ENCODE measurements at places on chromosomes 5 and 9.

DNA sequence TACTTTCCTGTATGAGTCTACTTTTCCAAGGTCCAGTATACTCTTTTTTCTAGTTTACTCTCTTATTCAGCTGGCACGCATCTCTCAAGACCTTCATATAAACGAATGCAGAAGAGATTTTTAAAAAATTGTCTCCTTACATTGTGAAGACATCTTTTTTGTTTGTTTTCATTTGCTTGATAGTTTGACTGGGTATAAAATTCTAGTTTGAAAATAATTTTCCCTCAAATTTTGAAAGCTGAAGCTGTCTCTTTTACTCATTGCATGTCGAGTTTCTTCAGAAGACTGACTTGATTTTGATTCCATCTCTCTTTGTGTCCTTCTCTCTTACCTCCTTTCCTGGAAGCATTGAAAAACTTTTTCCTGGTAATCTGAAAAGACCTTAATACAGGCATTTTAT, 3.1 kb upstream of the PCDHB11 start:
- no peak for DNase-seq

- no peak for DNase-seq
Observed at GRCh38 chr5:180006141-180006540, 65.4 kb downstream of the RNF130 start.

DNA sequence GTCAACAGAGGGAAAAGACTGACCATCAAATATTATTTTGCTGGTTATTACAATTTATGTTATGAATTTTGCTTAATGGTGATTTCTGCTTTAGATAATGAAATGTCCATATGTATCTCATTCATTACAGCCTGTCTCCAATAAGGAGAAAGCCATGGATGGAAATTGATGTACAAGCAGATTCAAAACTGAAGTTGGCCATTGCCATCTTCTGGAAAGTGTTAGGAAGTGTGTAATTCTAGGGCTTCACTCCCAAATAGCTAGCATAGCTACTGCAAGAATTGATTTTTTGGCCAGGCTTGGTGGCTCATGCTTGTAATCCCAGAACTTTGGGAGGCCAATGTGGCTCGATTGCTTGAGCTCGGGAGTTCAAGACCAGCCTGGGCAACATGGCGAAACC, 45.8 kb downstream of the DYNC2I2 start:
- no peak for DNase-seq

DNA sequence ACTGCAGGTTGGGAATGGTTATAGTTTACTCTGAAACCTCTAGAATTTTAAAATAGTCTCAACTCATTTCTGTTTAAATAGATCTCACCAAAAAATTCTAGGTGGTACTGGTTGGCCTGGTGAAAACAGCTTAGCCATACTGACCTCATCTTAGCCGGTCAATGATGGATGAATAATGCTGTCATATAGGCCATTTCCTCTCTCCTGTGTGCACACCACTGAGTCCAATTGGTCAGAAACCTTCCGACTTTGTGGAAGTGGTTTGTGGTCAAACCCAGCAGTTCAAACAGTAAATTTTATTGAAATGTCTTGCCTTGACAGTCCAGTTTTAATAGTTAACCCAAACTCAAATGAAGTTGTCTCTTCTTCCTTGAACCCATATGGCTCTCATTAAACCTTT, 98.6 kb downstream of the GIN1 start:
- no peak for DNase-seq

- DNase-seq = peak; percentile 14
Observed at GRCh38 chr9:117448066-117448465, 33.2 kb upstream of the ASTN2 start.

- DNase-seq = peak; percentile 31
Observed at GRCh38 chr5:154444556-154445421, 1.0 kb upstream of the SAP30L start.

- no peak for DNase-seq
Observed at GRCh38 chr9:116209414-116210116, 56.0 kb downstream of the PAPPA start.

- no peak for DNase-seq
Observed at GRCh38 chr9:123336449-123336848, 19.5 kb upstream of the CRB2 start.

DNA sequence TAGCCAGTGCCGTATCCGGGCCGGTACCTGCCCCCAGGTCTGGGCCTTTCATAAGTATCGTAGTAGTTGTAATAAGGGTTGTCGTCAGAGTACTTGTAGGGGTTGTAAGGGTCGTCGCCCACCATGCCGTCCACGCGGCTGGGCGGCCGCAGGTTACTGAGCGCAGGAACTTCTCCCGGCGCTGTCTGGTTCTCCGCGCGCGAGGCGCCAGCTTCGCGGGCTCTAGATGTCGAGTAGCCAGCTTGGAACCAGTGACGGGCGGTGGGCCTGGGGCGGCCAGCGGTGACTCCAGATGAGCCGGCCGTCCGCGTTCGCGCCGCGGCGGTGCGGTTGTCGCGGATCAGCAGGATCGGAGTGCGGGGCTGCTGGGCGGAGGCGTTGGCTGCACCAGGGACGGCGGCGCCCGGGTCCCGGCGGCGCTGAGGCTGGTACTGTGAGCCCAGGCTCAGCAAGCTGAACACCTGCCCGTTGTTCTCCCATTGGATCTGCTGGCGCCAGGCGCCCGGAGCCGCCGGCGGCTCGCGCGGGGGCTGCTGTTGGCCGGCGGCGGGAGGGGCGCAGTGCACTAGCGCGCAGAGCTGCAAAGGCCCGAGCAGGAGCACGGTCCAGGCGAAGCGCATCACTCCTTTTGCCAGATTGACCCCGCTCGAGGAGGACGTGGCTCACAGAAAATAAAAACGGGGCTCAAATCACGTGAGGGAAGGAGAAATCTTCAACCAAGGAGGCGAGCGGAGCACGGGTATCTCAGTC, 518 bp downstream of the LOX start:
- DNase-seq = peak; percentile 50

- no peak for DNase-seq
Observed at GRCh38 chr5:139064613-139065012, 133.6 kb downstream of the SIL1 start.

GRCh38 chr5:1280177-1281037, 14.5 kb downstream of the TERT start:
- no peak for DNase-seq

DNA sequence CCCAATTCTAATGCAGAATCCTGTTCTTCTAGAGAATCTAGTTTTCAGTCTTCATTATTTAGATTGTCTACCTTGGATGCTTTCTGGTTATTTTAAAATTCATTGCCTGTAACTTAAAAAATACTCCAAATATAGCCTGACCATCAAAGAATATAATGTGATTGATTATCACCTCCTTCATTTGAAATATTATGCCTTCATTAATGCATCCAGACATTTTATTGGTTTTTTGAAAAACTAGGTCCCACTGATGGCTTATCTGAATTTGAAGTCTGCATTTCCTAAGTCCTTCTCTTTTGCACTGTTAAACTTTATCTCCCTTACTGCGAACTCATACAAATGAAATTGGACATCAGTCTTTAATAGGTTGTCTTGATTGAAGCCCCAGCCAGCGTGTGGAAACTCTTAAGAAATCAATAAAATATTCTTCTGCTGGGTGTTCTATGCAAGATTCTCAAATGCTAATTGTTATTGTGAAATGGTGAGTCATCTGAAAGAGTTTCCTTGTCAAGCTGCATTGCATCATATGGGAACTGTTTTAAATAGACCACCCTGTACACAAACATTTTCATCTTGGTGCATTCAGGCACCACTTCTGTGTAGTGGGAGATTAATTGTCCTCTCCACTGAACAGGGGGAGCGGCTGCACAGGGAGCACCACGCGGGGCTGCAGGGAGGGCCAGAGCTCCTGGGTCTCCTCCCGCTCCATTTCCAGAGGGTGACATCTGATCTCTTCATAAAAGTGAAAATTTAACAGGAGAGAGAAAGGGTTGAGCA, 92.3 kb upstream of the FANCC start:
- no peak for DNase-seq

DNA sequence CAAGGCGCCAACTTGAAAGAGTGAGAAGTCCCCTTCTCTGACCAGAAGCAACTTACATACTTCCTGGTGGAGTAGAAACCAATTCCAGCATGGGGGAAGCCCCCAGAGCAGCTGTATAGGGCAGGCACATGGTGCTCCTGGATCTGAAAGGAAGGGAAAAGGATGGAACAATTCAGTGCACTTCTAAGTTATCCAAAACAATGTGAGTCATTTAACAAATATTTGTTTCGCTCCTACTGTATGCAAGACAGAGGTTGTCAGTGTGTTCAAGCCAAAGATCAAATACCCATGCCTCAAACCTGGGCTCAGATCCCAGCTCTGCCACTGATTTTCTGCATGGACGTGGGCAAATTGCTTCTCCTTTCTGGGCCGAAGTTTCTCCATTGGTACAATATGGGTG, 67.1 kb downstream of the LHX2 start:
- no peak for DNase-seq

DNA sequence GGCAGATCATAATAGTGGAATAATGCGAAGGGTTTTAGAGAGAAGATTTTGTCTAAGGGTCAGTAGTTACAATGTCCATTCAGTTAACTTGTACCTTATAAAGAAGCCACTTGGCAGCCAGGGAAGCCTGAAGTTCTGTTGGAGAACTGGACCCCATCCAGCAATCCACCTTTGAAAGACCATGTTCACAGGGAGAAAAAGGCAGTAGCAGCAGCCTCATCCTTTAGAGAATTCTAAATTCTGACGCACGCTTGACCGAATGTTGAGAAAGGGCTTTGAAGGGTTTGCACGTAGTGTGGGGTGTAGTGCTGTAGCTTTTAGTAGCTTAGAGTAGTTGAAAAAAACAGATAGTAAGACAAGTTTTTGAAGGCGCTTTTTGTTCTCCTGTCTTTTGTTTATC, 42.8 kb downstream of the MCCC2 start:
- no peak for DNase-seq

DNA sequence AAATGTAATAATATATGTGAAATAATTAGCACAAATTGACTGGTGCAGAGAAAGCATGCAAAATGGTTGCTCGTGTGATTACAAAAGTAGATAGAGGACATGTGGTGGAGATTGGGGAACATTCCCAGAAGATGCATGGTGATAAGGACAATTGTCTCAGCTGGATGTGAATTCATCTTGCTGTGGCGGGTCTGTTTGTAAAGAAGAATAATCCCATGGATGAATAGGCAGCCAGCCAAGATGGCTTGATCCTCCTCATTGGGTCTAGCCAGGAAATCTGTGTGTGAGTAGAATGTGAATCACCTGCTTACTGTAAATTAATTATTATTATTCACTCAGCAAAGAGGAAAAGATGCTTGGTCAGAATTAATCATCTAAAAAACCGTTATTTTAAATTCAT, 12.6 kb upstream of the DPYSL3 start:
- DNase-seq = peak; percentile 77

- DNase-seq = peak; percentile 25
Observed at GRCh38 chr9:78821126-78821822, 524.3 kb downstream of the PSAT1 start.

- DNase-seq = no peak
Observed at GRCh38 chr9:96062031-96062430, 186.5 kb downstream of the ERCC6L2 start.

DNA sequence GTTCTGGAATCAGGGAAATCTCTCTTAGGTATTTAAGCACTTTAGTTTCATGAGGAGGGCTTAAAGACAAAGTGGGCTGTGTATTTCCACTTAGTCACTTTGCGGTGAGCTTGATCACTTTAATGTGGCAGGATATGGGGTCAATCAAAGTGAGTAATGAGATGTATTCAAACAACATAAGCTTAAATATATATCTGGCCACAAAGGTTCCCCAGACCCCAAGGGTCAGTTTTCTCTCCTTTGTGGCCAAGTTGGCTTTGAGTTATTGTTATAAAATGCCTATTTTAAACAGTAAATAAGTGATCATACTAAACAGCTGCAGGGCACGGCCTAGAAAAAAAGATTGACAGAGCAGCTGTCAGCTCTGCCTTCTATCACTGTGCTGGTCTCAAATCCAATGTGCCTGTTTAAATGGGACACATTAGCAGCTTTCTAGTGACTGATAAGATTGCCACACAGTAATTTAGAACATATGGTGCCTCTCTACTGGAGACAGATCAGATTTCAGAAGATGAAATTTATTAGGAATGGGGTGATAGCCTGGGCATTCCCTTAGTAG, 363.9 kb downstream of the AGTPBP1 start:
- no peak for DNase-seq

DNA sequence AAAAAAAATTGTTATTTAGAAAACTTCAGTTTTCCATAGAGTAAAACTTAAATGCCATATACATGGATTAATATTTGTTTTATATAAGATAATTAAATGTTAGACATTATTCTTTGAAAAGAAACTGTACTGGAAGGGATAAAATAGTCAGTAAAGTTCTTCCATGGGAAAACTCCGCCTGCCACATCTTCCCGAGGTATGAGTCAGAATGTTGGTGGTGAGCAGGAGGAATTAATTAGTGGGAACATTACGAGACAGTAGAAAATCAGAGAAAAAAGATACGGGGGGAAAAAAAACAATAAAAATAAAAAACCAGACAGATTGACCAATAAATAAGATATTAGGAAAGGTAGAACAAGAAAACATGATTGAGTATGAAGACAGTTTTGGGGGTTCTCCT, 930.3 kb upstream of the C9orf72 start:
- no peak for DNase-seq

DNA sequence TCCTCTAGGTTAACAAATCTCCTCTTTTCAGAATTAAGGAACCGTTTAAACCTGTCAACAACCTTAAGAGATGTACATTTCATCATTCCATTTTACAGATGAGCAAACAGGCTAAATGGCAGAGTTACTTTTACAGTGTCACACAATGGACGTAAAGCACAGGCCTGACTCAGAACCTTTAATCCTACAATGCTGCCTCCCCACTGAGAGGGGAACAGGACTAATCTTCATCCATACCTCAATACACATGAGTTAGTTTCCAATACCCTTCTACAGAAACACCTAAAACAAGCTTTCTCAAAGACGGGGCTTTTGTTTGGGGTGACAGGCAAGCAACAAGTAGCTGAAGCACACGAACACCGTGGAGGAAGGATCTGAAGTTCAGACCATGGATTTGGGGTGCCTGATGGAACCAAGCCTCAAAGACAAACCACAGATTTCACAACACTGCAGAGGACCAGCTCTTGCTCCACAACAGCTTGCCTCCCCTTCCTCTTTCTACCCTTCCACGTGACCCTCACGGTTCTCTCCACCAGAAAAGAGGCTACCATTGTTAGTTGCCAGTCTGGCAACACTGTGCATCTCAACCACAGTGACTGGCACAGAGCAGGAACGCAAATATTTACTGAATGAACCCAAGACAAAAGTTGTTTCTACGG, 1.8 kb downstream of the RNF130 start:
- DNase-seq = no peak

DNA sequence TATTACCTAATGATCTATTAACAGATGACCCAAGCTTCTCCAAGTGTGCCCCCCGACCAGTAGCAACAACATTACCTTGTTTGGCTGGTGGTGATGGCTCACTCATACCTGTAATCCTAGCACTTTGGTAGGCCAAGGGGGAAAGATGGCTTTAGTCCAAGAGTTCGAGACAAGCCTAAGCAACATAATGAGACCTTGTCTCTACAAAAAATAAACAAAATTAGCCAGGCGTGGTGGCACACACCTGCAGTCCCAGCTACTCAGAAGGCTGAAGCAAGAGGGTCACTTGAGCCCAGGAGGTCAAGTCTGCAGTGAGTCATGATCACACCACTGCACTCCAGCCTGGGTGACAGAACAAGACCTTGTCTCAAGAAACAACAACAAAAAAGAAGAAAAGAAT, 62.9 kb downstream of the GCNT1 start:
- DNase-seq = peak; percentile 73
